ENCODE measurements at places on chromosomes 1 and 21.

DNA sequence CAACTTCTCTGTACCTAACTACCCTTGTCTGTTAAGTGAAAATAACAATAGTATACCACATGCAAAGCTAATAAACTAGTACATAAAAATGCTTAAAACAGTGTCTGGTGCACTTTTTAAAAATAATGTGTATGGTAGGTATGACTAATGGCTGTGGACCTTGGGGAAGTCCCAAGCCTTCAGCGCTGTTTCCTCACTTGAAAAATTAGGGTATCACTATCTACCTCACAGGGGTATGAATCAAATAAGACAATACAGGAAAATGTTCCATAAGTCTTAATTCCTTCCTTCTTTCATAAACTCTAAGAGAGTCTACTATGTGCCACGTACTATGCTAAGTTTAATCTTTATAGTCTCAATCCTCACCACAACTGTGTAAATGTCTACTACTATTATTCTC lies 32.0 kb downstream of the EGLN1 start:
- DNase-seq, result no peak

DNA sequence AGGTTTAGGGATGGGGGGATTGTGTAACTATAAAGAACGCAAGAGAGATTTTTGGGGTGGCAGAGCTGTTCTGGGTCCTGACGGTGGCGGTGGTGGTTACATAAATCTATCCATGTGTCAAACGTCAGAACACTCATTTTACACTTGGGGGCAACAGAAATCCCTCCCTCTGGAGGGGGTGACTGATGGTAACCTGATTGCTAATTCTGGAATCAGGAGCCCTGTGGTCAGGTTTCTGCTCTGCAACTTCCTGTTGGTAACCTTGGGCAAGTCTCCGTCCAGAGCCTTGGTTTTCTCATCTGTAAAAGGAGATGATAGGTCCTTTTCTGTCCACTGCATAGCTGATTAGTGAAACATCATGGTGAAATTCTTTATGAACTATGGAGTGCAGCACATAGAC lies 40.9 kb downstream of the ALPL start:
- no peak for DNase-seq

- no peak for DNase-seq
These were observed 8.3 kb downstream of the ELF3 start for GRCh38 chr1:202018468-202019234.

DNA sequence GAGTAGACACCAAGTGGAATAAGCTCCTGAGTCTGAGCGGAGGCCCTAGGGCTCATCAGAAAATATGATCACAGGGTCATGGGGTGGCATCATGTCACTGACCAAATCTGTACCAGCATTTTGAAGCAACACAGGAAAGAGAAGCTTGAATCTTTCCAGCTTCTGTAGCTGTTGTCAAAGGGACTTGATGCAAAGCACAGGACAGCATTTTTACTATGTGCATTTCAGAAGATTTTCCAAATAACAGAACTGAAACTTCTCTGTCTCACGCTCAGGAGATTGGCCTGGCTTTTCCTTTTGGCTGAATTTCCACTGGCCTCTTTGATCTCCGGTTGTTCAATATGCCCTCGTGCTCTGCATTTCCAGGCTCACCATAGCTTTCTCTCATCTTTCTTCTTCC lies 127.2 kb upstream of the ATP1B1 start:
- no peak for DNase-seq

DNA sequence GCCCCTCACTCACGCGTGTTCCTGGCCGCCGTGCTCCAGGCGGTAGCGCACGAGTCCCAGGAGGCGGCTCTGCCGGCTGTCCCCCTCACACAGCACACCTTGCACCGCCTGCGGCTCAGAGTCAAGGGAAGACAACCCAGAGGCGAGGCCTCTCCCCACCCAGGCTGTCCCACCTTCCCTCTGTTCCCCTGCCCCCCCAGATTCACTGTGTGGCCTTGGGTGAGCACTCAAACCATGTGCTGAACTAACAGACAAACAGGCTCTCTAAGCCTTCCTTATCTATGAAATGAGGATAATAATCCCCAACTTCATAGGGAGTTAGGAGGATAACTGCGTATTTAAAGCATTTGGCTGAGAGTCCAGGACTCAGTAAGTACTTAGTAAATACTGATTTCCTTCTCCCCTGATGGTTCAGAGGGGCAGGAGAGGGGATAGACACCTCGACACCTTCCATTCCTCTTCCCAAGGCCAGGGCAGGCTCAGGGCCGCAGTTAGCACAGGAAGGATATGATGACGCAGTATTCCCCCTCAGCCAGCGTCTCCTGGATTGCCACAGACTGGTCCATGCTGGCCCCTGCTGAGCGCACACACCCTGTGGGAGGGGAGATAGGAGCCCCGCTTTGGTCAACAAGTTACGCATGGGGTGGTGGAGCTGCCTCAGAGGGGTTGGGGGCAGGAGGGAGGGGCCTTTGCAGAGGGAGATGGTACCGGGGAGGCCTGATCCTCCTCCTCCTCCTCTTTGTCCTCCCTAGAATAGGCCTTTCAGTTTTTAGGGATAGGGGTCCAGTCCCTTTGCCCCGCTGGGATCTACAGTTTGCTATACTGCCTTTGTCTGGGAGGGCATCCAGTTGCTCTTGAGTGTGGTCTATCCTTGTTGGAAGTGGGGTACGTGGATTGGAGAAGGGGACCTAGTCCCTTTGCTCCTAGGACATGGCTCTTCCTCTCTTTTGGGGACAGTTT lies 830 bp downstream of the INPP5B start:
- no peak for DNase-seq

- peak; percentile 4 for DNase-seq
These were observed 251.9 kb downstream of the DPYD start for GRCh38 chr1:97668945-97669344.

GRCh38 chr1:89809556-89809955 lies 11.3 kb upstream of the LRRC8D start:
- DNase-seq, result no peak

DNA sequence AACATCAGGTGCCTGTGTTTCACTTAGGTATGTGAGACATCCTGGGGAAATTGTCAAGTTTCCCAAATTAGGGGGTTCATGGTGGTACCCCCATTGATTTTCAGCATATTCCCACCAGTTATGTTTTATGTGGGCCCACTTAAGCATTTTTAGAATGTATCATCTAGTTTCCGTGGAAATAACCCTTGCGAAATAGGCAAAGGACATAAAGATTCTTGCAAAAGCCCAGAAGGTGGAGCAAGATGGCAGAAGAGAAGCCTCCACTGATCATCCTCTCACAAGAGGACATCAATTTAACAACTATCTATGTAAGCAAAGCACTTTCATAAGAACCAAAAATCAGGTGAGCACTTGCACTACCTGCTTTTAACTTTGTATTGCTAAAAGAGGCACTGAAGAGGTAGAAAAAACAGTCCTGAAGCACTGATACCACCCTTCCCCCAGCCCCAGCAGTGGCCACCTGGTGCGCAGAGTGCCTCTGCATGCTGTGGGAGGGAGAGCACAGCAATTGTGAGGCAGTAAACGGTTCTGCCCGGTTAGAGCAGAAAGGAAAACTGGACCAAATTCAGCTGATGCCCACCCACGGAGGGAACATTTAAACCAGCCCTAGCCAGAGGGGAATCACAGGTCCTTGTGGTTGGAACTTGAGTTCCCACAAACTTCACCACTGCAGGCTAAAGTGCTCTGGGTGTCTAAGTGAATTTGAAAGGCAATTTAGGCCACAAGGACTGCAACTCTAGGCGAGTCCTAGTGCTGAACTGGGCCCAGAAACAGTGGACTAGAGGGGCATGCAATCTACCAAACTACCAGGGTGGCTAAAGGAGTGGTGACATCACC lies 23.2 kb downstream of the MCOLN2 start:
- DNase-seq, result no peak

DNA sequence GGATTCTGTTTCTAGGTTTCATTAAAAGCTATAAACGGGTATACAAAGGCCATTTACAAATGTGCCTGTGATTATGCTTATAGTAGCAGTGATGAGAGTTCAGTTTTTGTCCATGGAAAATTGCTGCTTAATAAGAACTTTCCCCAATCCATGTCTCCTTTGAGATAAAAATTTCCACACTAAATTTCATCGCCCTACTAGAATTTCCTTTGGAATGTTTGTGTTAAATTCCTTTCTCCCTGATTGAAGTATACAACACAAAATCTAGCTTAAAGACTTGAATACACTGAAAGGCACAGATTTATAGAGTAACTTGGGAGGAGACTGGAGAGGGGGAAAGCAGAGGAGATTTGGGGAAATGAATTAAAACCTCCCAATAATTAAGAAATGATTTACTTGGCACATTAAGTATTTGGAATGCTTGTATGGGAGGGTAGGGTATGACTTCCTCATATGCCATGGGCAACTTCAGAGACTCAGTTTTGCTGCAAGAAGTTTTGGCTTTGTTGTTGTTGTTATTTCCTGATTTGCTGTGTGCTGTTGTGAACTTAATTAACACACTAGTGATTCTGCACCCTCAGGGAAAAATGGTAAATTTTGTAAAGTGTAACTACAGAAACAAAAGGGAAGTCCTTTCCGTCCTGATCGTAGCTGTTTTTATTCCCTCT lies 157.6 kb upstream of the LMO4 start:
- no peak for DNase-seq

DNA sequence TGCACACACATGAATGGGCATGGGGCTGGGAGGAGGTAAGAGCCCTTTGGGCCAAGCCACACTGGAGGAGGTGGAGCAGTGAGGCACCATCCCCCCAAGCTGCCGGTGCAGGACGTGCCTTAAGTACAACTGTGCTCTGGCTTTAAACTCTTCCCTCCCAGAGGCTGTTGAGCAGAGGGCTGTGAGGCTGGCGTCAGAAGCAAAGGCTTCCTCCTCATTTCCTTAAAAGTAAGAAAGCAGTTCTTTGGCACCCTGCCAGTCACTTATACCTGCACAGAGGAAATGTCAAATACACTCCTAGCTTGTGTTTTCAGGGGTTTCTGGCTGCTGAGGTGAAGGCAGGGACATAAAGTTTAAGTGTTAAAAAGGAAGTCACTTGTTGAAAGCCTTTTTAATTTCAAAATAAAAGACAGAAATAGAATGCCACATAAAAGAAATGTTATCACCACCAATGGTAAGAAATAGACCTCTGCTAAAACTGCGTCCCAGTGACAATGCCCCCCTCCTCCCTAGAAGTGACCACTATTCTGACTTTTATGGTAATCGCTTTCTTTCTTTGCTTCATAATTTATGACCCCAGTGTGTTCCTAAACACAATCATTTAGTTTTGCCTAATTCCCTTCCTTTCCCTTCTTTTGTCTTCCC lies 33.0 kb downstream of the LAMC2 start:
- DNase-seq, result peak; percentile 83

- DNase-seq, result no peak
These were observed 117.8 kb downstream of the LIPI start for GRCh38 chr21:14092834-14093560.

GRCh38 chr1:34149501-34149900 lies 15.5 kb downstream of the CSMD2 start:
- no peak for DNase-seq

DNA sequence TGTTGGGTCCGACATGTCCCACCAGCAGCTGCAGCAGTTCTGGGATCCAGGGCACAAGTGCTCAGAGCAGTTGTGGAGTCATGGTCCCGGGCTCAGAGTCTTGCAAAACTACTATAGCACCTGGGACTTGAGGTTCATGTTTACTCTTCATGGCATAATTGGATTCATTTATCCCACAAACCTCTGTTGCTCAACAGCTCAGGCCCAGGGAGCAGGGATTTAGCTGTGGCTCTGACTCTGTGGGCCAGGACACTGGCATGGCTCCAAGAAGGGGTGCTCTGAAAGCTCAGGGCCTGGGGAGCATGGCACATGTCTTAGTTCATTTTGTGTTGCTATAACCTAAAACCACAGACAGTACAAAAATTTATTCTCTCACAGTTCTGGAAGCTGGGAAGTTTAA lies 626.7 kb upstream of the ADGRL2 start:
- no peak for DNase-seq

GRCh38 chr1:187262731-187263130 lies 434.0 kb downstream of the PLA2G4A start:
- DNase-seq, result no peak

GRCh38 chr1:53482441-53483153 lies 23.4 kb downstream of the DMRTB1 start:
- no peak for DNase-seq

GRCh38 chr1:248243204-248243603 lies 12.0 kb downstream of the OR2M4 start:
- DNase-seq, result peak; percentile 8

GRCh38 chr1:85587841-85588240 lies 7.3 kb downstream of the CCN1 start:
- no peak for DNase-seq

DNA sequence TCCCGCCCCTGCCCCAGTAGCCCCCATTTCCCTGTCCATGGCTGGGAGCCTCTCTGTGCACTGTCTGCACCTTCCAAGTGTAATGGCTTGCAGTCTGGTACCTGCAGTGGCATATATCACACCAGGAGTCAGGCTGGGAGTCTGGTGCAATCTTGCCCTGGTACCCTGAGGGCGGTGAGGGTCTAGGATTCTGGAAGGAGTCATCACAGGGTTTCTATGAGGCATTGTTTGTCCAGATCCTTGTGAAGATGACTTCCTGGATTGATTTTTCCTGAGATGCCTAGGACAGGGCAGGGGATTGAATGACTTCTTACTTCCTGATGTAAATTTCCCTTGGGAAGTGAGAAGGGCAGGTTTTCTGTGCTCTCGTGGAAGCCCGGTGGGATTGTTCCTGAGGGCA lies 5.9 kb upstream of the PKP1 start:
- DNase-seq, result no peak

GRCh38 chr21:46021978-46022544 lies 40.5 kb downstream of the COL6A1 start:
- no peak for DNase-seq

DNA sequence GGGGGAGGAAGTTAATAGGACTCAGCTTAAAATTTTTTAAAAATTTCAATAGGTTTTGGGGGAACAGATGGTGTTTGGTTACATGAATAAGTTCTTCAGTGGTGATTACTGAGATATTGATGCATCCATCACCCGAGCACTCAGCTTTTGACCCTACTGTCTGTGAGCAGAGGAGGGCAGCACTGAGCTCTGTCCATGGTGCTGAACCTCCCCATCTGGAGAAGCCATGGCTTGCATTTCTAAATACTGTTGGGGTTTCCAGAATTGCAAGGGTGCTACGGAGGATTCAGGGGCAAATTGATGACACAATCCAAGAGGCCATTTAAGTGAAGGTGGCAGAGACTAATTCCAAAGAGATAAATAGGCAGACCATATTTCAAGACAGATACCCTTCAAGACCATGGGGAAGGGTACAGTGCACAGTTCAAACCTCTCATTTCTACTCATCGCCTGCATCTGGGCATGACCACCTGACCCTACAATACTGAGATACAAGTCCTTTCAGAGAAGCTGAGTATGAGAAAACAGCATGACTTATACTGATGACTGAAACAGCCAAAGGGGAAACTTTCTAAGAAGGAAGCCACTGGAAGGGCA lies 17.2 kb downstream of the SYT2 start:
- peak; percentile 71 for DNase-seq

- DNase-seq, result no peak
These were observed 3934.3 kb downstream of the SRGAP2C start for GRCh38 chr1:125119024-125119441.

- no peak for DNase-seq
These were observed 59.9 kb downstream of the APP start for GRCh38 chr21:26110715-26111114.

- no peak for DNase-seq
These were observed 26.7 kb downstream of the SLAMF6 start for GRCh38 chr1:160496334-160496733.
